ENCODE measurements at places on chromosomes 11 and 22.

GRCh38 chr22:22926370-22927195 lies 39.0 kb downstream of the IGLL5 start:
- no peak for DNase-seq

GRCh38 chr22:39905687-39906086 lies 4.8 kb downstream of the GRAP2 start:
- no peak for DNase-seq

- DNase-seq = no peak
These were observed 20.2 kb downstream of the CELF1 start for GRCh38 chr11:47532597-47533213.

DNA sequence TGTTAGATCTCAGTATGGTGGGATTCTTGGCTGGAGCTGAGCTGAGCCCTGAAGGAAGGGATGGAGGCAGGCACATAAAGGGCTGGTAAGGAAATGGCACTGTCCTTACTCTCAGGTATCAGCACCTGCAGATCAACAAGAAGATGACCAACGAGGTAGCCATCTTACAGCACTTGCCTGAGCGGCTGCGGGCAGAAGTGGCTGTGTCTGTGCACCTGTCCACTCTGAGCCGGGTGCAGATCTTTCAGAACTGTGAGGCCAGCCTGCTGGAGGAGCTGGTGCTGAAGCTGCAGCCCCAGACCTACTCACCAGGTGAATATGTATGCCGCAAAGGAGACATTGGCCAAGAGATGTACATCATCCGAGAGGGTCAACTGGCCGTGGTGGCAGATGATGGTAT lies 2.4 kb downstream of the CNGA4 start:
- DNase-seq = no peak

DNA sequence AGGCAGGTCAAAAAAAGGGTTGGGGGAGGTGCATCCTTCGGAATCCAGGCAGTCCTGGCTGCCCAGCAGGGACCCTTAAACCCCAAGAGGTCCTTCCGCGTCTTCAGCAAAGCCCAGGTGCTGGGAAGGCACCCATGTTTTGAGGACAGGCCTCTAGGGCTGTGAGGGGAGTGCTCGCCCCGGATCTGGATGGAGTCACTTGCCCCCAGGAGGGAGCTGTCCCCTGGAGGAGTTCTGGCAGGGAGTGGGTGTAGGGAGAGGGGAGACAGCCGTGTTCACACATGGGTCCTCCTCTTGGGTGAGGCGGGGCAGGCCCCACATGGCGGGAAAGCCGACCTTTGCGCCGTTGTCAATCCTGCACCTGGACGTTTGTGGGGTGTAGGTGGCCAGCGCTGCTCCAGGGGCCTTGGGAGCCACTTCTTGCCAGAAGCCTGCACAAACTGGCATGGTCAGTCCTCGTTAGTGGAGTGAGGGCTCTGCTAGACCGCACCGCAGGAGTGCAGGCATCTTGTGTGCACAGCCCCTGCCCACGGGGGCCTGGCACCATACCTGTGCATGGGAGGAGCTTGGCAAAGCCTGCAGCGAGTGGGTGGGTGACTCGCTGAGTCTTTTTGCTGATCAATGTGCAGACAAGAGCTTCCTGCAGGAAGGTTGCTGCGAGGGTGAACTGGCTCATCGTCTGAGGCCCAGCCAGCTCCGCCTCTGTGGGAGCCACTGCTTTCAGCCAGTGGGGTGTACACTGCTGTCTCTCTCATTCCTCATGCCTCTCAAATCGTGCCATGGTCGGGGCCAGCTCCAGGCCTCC lies 16.0 kb downstream of the PPIL2 start:
- no peak for DNase-seq

GRCh38 chr22:46054091-46055073 lies 77.4 kb upstream of the WNT7B start:
- DNase-seq = no peak

DNA sequence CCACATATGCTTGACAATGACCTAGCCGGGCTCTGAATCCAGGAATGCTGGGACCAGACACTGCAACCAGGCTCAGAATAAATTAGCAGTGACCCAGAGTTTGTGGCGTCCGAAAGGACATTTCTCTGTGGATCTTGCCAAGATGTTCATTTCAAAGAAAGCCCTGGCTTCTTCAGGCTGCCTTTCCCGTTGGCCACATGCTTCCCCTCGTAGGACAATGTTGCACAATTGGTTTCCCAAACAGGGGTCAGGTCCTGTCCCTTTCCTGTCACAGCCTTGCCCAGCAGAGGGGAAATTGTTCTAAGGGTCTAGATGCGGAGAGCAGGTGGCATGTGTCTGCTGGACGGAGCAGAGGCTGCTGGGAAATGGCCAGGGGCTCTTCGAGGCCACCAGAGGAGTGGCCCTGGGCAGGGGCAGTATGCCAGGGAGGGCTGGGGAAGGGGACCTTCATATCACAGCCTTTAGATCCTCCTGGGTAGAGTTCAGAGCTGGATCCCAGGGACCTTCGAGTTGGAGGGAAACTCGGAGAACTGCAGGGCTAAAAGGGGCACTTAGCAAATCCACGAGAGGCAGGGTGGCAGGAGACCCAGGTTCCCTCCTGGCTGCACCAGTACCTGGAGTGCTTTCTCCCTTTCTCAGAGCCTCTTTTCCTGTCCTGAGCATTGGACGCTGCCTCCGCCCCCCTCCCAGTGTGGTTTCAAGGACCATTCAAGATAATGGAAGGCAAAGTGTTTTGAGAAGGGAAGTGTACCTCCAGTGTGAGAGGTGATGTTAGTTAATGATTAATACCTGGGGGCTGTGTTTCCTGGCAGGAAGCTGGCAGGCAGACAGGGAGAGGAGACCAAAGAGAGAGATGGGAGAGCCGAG lies 42.3 kb downstream of the C11orf96 start:
- no peak for DNase-seq

GRCh38 chr11:111107501-111107900 lies 138.0 kb upstream of the POU2AF2 start:
- no peak for DNase-seq

DNA sequence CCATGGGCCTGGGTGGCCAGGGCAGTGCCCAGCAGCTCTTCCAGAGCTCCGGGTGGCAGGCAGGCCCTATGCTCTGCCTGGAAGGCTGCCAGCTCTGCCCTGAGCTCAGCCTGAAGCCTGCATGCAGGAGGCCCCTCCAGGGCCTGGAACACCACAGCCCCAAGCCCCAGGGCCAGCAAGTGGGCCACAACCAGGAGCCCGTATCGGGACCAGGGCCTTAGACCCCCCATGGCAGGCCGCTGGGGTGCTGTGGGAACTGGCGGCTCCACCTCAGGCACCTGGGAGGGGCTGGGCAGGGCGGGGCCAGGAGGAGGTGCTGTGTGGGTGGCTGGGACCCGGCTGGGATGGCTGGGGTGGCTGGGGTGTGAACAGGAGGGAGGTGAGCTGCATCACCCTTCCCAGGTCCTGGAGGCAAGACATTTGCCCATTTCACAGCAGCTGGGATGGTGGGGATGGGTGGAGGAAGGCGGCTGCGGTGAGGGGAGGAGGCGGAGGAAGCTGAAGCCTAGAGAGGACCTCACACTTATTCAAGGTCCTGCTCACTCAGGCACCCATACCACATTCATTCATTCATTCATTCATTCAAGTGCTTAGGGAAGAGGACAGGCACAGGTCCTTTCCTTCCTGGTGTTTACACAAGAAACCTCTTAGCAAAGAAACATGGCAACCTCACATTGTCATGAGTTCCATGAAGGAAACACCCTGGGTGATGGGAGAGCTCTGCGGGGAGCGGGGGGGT lies at the start of gene KCNK7:
TSS of gene KCNK7 (minus strand) at position 258 of the 739 bp plus-strand sequence. CDS start at position 230, 28 bp downstream.
- DNase-seq = no peak

GRCh38 chr11:103910721-103911120 lies 125.7 kb upstream of the DDI1 start:
- no peak for DNase-seq

- DNase-seq = no peak
These were observed 8.9 kb upstream of the PLXNB2 start for GRCh38 chr22:50316114-50317065.

DNA sequence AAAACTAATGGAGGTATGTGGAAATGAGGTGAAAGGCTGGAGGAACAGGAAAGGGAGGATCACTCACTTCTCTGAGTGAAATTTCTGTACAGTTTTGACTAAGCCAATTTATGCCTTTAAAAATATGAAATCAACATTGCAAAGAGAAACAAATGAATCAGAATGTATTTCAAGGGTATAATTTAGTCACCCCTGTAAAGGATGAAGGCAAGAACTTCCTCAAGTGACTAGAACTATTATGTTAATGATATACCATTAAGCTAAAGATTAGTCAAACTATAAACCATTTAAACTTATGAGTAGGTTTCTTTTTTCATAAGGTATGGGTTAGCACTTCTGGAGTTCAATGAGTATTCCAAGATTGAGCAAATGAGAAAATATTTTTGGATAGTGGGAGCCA lies 184.5 kb upstream of the CHORDC1 start:
- DNase-seq = no peak

GRCh38 chr11:68032003-68032402 lies 1.5 kb downstream of the NDUFS8 start:
- no peak for DNase-seq

DNA sequence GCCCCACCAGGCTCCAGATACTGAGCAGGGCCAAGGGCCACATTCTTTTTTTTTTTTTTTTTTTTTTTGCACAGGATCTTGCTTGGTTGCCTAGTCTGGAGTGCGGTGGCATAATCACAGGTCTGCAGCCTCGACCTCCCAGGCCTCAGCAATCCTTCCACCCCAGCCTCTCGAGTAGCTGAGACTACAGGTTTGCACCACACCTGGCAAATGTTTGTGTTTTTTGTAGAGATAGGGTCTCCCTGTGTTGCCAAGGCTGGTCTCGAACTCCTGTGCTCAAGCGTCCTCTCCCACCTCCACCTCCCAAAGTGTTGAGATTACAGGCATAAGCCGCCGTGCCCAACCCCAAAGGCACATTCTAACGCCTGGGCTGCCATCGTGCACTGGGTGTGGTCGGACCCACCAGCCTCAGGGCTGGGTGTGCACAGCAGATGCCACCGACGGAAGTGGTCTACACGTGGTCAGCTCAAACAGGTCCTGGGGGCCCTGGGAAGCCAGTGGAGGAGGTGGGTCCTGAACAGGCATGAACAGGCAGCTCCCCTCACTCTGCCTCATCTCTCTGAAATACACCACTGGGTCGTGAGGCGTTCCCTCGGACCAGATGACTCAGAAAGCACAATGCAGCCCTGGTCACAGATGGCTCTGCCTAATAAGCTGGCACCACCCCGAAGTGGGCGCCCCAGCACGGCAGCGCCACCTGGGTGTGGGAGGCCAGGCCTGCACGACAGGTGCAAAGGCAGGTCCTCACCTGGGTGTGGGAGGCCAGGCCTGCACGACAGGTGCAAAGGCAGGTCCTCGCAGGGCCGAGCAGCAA lies 5.1 kb upstream of the B4GALNT4 start:
- DNase-seq = no peak

DNA sequence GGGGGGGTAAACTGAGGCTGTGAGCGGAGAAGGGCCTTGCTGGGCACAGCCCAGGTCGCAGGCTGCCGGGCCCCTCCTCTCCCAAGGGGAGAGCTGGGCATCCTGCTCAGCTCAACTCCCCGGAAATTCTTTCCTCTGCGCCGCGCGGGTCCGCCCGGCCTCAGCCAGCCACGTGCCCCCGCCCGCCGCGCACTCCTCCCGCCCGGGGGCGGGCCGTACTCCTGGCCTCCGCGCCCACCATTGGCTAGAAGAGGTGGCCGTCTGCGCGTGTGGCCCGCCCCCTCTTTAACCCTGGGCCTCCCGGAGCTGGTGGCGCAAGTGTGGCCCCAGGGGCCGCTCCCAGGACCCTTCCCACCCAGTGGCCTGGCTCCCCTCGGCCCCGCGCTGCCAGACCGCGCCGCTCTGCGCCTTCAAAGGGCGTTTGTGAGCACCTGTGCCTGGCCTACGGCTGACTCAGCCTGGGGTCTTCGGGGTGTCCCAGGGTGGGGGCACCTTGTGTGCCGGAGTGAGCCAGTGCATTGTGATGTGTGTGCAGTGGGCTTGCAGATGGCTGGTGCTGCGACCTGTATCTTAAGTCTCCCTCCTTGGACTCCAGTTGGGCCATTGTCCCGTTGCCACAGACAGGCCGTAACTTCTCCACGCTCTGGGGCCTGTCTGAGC lies 2.0 kb downstream of the MRGPRF start:
- no peak for DNase-seq

- DNase-seq = no peak
These were observed 188.9 kb upstream of the SESN3 start for GRCh38 chr11:95419915-95420314.

DNA sequence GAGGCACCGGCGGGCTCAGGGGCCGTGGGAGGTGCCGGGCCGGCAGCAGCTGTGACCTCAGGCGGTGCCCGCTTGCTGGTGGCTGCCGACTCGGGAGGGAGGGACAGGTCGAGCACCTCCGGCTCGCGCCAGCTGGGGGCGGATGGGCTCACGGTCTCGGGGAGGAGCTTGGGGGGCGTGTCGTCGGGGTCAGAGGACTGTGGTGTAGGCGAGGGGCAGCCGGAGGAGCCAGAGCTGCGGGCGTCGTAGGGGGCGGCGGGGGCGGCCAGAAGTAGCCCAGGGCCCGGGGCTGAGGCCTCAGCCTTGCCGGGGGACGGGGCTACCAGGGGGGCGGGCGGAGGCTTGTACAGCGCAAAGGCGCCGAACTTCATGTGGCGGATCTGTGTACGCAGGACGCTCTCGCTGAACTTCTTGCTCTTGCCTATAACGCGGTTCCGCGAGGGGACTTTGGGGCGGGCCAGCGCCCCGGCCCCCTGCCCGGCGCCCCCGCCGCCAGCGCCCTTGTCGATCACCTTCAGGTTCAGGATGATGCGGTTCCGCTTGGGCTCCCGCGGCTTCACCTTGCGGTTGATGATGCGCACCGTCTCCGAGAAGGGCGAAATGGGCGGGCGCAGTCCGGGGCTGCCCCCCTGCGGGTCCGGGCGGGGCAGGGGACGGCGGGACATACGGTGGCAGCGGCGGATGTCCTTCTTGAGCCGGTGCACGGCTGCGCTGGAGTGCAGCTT lies 5.5 kb downstream of the CBX6 start:
- no peak for DNase-seq

GRCh38 chr22:35981900-35982299 lies 46.7 kb downstream of the RBFOX2 start:
- DNase-seq = no peak

DNA sequence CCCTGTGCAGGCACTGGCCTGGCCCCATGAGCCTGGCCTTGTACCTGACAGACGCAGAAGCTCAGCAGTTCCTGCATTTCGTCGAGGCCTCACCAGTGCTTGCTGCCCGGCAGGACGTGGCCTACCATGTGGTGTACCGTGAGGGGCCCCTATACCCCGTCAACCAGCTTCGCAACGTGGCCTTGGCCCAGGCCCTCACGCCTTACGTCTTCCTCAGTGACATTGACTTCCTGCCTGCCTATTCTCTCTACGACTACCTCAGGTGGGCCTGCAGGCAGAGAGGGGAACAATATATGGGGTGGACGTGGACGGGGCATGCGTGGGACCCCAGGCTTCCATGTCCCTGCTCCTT lies 4.9 kb downstream of the LARGE2 start:
- no peak for DNase-seq

All from stimulated activated CD8-positive, alpha-beta memory T cell treated with anti-CD3 and anti-CD28 coated beads, Interleukin-7, amount 100 ng/mL, for 4 hours (primary cell).